ENCODE measurements at places on chromosomes 4 and X.
A peak's percentile ranks its signal among the peaks of the same experiment; 100 is the strongest.

GRCh38 chr4:157300701-157301100 lies 80.2 kb downstream of the GRIA2 start:
- no peak for DNase-seq

GRCh38 chr4:111689214-111689613 lies 456.0 kb upstream of the FAM241A start:
- no peak for DNase-seq

DNA sequence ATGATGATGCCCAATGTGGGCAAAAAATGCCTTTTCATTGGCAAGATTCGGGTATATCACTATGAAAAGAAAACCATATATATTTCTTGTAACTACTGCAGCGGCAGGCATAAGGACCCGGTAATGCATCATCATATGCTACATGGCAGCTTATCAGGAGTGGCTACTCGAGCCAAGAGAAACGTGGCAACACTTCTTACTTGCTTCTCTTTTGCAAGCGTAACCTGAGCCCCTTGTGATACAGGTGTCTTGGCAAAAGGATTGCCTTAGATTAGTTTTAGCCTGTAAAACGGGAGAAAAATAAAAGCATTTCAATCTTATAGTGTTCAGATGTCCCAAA lies 280.3 kb downstream of the SPRY1 start:
- no peak for DNase-seq

DNA sequence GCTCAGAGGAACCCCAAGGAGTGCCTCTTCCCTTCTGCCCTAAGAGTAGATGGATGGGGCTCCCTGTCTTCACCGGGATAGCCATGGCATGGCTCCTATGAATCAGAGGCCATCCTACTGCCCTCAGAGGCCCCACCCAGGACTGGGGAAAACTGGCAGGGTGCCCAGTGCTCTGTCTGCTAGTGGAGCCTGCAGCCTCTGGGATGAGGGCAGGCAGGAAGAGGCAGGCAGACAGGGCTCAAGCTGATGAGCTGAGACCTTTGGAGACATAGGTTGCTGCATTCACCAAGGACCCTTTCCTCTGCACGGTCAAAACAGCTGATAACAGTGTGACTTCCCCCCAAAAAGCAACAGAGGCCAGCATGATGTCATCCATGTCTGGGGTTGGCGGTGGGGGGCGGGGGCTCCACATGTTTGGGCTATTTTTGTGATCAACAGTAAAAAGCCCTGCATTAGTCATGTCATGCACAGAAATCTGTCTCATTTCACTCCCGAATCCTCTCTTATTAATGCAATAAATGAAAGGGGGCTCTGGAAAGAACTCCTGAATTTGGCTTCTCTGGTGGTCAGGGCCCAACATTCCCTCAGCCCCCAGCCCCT lies 207.6 kb upstream of the MAMLD1 start:
- no peak for DNase-seq

DNA sequence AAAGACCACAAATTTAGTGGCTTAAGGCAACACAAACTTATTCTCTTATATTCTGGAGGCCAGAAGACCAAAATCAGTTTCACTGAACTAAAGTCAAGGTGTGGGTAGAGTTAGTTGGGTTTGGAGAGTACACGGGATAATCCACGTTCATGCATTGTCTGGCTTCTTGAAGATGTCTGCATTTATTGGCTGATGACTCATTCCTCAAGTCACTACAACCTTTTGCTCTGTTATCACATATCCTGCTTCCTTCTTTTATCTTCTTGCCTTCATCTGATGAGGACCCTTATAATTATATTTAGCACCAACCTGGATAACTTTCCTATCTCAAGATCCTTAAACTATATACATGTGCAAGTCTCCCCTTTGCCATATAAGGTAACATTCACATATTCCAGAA lies 590.0 kb downstream of the FSTL5 start:
- DNase-seq, result no peak

DNA sequence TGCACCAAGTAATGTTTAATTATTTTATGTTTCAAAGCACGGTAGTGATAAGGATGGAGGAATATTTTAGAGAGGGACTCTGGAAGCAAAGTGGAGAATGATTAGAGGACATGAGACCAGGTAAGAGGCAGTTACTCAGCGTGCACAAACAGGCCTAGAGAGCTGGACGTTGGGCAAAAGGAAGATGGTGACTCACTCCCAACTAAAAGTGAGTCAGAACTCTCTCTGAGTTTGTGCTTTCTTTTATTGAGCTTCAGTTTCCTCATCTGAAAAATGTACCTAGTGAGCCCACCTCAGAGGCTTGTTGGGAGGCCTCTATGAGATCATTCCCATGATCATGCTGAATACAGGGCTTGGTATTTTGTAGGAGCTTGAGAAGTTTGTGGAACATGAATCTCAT lies 1.6 kb upstream of the ZC4H2 start:
- no peak for DNase-seq

DNA sequence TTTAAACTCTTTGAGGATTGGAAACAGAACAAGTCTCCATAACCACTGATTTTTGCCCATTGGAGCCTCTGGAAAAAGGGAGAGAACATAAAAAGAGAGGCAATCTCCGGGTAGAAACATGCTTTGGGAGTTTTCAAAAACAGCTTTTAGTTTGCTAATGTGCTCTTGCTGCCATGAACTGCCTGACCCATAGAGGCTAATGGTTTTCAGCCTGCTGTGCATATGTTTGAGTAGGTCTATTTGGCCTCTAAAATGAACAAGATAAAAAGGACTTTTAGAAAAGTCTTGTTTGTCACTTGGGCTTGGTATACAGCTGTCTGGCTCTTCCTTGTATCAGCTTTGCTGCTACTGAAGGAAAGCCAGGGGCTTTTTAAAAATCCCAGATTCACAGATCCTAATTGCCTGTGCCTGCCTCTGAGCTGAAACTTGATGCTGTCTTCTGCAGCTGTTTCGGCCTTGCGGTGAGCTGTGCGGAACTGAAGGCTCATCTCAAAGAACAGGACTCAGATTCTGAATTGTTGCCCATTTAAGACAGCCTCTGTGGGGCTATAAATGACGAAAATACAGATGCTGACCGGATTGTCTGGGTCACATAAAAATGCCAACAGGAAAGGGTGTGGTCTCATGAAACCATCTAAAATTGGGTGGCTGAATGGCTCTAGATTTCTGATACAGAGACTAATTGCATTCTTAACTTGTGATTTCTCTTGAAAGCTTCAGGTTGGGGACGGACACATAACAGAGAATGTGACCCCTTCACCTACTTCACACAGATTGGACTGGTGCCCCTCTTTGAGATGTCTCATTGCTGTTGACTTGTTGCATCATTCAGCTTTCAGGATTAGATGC lies 18.4 kb upstream of the ZNF41 start:
- DNase-seq, result no peak

- no peak for DNase-seq
Observed at GRCh38 chr4:68673143-68673542, 2.7 kb upstream of the UGT2B15 start.

GRCh38 chrX:153900831-153901752 lies 3.4 kb upstream of the AVPR2 start:
- no peak for DNase-seq

- peak; percentile 67 for DNase-seq
Observed at GRCh38 chrX:132292793-132293192, 73.5 kb upstream of the RAP2C start.

DNA sequence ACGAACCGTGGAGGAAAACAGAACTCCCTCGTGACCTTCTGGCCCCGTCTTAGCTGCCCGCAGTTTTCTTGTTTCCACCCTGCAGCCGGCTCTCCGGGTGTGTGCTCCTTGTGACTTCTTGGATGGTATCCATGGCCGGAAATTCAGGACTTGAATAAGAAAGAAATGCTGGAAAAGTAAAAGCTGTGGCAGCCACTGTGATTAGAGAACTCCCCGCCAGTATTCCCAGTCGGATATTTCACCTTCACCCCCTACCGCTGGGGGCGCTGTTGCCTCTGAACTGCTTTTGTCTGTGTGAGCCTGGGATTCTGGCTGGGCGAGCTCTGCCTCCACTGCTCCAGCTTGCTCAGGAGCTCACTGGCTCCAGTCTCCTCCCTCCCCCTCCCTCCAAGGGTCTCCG lies 41.5 kb upstream of the CYP4V2 start:
- DNase-seq, result no peak

DNA sequence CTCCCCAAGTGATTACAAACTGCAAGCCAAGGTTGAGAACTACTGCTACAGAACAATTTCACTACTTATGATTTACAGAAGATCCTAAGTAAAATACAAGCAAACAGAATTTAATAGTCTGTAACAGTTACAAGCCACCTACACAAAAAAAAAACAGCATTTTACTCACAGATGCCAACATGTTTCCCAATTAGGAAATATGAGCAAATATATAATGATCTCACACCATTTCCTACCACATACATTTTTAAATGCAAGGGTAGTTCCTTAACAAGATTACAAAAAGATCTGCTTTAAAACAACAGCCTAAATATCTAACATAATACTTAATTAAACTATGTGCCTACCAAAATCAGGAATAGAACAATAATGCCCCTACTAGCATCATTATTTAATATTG lies 63.4 kb downstream of the EFHC2 start:
- no peak for DNase-seq

- no peak for DNase-seq
Observed at GRCh38 chr4:68654946-68655721, 15.3 kb downstream of the UGT2B15 start.

DNA sequence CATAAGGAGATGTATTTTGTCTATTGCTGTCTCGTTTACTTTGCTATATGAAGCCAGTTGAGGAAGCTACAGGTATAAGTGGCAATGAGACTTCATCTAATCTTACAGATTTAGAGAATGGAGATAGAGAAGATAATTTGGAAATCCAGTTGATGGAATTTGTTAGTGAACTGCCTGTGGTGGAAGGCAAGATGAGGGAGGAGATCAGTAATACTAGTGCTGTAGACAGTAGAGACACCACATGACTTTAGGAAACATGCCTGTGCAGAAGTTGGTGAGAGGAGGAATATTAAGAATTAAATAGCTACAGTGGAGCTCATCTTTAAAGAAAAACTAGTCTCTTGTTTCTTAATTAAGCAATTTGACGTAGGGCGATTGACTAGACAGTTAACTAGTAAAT lies 51.3 kb downstream of the RBPJ start:
- DNase-seq, result no peak

DNA sequence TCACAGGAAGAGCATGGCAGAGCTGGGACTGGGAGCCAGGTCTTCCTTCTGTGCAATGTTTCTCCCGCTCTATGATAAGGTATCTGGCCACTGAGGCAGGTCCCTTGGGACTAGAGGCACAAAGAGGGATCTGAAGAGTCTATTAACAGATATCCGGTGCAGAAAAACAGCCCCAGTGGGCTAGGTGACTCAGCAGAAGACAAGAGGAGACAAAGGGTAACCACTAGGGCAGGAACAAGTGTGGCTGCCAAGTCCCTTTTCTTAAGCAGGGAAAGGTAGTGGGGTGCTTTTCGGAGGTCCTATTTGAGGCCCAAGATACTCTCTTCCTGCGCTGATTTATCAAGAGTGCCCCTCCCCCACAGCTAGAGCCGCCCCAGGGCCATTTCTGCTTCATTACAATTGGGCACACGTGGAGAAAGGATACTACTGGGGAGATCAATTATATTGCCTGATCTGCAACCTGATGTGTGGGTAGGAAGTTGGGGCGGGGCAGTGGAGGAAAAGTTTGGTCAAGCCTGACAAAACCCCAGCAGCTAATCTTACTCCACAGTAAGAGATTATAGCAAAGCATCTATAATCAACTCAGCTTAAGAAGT lies at the start of gene DGAT2L6:
Gene DGAT2L6, plus strand, starts transcription at position 546 of the 596 bp plus-strand sequence. CDS start 100 bp downstream, outside the sequence.
- DNase-seq, result no peak

DNA sequence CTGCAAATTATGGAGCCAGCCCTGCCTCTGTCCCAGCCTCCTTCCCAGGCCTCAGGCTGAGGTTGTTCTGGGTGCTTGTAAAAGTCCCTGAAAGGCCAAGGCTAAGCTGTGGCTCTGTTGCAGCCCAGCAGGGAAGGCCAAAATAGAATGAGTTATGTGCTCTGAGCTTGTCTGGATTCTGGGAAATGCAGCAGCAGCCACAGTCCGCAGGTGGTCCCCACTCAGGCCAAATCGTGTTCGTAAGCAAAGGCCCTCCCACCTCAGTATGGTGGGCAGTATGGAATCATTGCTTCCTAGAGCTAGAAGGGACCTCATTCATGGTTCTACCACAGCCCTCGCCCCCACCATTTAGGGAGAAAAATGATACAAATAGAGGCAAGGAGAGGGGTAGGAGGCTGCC lies 4.7 kb upstream of the TCEAL1 start:
- DNase-seq, result no peak

DNA sequence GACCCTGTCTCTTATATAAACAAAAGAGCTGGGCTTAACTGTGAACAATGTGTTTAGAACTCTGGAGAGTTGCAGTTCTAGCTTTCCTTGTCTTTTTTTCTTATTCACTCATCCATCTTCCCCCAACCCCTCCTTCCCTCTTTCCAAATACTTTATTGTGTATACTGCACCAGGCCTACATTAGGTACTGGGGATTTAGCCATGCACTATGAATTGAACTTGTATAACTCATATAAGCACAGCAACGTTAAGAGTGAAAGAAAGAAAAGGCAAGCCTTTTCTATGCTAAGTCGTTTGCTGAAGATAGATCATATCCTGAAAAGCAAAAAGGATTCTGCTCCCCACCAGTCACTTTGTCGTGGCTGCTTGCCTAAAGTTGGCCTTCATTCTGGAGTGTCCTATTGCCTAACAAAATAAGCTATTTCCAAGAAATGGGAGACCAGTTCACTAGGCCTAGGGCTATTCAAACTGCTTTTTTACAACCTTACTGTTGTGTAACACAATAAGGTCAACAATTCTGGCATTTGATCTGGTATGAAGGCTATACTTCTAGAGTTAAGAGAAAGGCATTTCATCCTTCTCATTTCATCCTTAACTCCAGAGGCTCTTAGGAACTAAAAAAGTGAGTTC lies 32.2 kb downstream of the CCNI start:
- DNase-seq, result no peak

GRCh38 chr4:111579767-111580166 lies 565.5 kb upstream of the FAM241A start:
- no peak for DNase-seq

Measured in hematopoietic multipotent progenitor cell treated with erythropoietin and hydrocortisone succinate and interleukin-3 and kit ligand, for 17 days (in vitro differentiated cells).